ENCODE measurements at places on chromosomes 5 and 9. TPM values are rescaled to one million over a fixed set of nuclear protein-coding genes. Genes with fewer than 3 reads are reported as not detected.

DNA sequence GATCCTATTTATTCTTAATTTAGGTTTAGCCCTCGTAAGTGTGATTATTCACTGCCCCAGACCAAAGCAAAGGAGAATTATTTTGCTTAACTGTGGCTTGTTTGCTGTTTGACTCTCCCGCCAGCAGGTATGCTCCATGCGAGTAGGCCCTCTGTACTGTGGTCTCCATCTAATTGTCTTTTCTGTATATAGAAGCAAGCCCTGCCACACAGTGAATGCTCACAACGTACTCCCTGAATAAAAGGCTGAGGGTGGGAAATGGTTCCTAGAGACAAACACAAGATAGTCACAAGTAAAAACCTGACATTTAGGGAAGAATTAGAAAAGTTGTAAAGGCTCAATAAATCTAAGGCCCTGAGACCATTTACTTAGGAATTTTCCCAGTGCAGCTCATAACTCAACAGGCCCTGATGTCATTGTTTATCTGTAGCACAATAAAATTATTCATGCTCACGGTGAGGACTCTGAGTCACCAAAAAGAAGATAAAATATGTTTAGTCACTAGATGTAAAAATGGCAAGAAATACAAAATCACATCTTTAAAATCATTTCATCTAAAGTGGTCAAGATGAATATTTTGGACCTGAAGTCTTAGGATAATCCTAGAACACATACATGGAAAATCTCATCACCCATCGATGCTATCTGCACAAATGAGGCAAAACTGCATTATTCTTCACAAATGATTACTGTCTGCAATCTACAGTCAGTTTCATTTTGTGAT, 473.2 kb downstream of the ENC1 start:
- DNase-seq = peak; percentile 29

- no peak for DNase-seq
These were observed 107.9 kb upstream of the SELENOP start for GRCh38 chr5:42919600-42919999.

GRCh38 chr9:33230756-33231622, 9.0 kb upstream of the SPINK4 start:
- DNase-seq = no peak

GRCh38 chr9:81847181-81847915, 80.9 kb upstream of the SPATA31D4 start:
- no peak for DNase-seq

Gene FAM151B
- total RNA-seq = 3.8 TPM
